ENCODE measurements at places on chromosomes 11 and 22.

DNA sequence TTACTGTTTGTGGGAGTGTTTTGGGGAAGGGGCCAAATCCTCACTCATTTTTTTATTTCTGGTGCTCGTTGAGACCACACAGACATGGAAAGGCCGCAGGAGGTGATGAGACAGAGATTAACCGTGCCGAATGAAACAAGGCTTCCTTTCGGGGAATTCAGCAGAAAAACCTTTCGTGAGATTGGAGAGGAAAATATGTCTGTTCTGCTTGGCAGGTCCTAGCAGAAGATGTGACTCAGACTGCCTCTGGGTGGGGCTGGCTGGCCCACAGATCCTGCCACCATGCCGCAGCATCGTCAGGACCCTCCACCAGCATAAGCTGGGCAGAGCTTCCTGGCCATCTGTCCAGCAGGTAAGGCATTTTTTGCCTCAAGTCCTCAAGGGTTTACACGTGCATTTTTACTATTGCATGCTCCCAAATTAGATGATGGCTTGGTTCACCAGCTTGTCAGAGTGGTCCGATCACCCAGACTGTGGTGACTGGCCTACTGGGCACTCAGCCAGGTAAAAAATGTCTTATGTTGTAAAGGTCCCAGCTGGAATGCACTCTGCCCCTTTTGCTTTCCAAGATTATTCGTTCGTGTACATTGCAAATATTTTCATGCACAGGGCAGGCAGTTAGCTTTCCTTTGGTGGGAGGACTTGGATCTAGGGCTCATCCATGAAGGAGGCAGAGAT, 1.5 kb downstream of the DDB2 start:
- no peak for DNase-seq

- no peak for DNase-seq
Measured at GRCh38 chr22:25183949-25184619, 15.6 kb upstream of the CRYBB3 start.

- no peak for DNase-seq
Measured at GRCh38 chr22:46040471-46041465, 63.8 kb upstream of the WNT7B start.

DNA sequence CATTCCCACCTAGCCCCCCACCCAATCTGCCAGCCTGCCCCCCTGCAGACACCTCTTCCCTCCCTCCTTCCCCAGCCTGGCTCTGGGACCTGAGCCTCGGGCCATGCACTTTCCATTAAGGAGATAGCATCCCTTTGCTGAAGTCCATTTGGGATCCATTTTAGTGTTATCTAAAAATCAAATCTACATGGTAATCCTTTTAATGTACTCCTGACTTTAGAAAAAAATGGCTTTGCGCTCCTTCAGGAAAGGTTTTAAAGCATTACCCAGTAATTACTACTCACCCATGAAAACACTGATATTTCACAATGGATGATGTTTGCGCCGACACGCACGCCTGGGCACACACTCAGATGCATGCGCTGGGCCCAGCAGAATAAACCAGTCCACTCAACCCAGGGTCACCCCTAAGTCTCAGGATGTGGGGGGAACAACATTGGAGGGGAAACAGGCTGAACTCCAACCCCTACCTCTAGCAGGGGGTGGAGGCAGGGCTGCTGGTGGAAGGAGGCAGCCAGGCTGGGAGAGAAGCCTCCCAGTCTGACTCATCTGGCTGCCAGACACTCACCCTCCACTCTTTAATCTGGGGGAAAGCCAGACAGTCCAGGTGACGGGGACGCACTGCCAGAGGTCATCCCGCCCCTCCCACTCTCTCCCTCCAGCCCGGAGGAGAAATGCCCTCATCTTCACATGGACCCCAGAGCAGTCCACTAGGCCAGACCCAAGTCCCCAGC, 29.8 kb downstream of the LMO1 start:
- DNase-seq: no peak

DNA sequence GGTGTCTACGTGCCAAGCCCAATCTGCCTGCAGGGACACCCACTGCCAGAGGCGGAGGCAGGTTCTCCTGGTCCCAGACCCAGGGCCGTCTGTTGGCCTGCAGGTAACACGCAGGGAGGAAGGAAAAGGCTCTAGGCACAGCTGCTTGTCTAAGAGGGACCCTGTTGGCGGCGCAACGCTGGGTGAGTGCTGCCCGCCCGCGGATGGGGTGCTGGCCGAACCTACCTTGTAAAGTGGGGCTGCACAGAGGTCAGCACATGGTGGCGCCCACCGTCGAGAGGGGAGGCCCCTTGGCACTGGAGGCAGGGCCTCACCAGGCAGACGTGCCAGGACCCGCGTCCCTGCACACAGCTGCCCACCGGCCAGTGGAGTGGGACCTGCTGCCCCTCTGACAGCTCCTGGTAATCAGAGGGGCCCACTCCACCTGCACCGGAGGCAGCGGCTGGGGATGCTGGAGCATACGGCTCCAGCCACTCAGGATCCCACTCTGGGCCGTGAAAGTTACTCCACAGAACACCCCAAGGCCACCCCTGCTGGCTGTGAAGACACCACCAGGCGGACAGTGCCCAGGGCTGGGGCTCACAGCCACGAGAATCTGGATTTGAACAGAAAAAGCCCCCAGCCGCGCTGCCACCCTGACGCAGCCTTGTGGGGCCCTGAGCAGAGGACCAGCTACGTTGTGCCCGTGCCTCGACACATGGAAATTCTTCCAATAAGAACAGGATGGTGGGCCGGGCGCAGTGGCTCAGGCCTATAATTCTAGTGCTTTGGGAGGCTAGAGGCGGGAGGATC, 24.0 kb downstream of the TBX1 start:
- no peak for DNase-seq

DNA sequence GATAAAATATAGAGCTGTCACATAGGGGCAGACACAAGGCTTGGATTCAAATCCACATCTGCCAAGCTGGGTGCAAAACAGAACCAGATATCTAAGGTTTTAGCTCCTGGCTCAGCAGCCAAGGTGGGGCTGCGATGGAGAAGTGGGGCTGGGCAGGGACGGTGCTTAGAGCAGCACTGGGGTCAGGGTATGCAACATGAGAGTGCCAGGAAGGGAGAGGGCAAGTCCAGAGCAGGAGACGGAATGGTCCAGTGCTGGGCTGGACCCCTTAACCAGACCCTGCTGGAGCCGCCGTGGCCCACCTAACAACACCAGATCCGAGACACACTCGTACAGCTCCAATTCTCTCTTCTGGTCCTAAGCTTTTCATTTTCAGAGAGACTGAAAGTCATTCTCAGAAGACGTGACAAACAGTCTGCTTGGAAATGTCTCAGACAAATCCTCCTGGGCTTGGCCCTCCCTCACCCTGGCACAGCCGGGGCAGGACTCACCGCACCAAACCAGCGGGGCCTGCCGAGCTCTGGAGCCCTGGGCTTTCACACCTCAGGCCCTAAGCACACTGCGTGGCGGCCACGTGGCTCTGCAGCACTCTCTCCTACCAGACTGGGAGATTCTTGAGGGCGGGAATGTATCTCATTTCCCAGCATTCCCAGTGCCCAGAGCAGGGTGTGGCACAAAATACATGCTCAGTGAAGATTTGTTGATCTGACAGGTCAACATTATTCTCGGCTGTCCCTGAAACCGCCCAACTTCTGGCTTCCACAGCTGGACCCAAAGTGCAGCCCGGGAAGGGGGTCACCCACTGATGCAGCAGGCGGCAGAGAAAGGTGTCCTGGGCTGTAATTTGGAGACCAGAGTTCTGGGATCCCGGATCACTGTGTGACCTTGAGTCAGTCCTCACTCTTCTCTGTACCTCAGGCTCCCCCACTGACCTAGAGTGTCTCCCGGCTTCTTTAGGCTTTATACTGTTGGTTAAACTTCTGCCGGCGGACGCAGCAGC, 11.6 kb downstream of the LRRC32 start:
- no peak for DNase-seq

DNA sequence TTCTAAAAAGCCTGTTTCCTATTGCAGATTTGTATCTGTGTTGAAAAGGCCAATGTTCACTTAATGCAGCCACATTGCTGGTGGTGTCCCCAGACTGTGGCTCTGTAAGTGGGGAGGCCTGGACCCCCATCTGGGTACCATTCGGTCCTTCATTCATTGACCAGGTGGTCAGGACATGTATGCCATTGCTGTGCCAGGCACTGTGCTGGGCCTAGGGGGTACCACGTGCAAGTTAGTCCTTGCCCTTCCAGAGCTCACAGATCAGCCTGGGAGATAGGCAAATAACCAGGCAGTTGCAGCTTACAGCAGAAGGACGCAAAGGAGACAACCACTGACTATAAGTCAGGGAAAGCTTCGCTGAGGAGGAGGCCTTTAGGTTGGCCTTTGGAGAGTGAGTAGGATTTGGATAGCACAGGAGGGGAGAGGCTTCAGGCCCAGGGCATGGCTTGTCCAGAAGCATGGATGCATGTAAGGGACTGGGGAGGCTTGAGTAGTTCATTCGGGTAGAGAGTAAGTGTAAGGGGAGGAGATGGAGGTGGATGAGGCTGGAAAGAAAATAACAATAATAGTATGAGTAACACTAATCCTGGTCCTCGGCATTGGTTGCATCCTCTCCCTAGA, 5.0 kb downstream of the PRDM11 start:
- DNase-seq: no peak

All from esophagus muscularis mucosa (tissue), 4 donors.